Activated CD4-positive, alpha-beta T cell treated with anti-CD3 and anti-CD28 coated beads for 24 hours (primary cell): ENCODE measurements at places on chromosomes 7 and 10.

- DNase-seq: no peak
These were observed 161.8 kb upstream of the LAMB4 start for GRCh38 chr7:108291791-108292440.

DNA sequence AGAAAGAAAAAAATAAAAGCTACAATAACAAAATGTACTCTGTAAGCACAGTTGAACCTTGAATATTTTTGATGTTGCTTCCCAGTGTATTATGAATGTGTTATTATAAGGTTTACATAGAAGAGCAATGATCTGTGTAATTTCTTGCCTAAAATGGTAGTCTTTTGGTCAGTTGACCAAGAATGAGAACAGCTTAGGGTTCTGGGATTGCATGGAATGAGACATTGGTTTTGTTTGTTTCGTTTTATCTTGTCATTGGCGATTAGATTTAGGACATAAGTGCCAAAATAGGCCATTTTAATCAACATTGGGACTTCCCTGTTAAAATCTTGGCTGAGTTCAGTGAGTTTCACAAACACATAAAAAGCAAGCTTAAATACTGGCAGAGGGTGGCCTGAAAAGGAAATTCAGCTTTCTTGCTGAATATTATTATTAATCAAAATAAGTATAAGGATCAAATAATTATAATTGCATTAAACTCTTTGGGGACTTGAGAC, 49.1 kb upstream of the GLCCI1 start:
- no peak for DNase-seq

GRCh38 chr10:132322586-132323048, 9.4 kb upstream of the LRRC27 start:
- no peak for DNase-seq

- DNase-seq: no peak
These were observed 29.5 kb downstream of the CTNNA3 start for GRCh38 chr10:67666416-67667034.

- no peak for DNase-seq
These were observed 149.9 kb downstream of the CPED1 start for GRCh38 chr7:121138262-121138933.
